ENCODE measurements at places on chromosomes 5 and 9.
A peak's percentile ranks its signal among the peaks of the same experiment; 100 is the strongest.

- no peak for DNase-seq
Measured at GRCh38 chr9:108184941-108185340, 670.8 kb downstream of the ACTL7B start.

DNA sequence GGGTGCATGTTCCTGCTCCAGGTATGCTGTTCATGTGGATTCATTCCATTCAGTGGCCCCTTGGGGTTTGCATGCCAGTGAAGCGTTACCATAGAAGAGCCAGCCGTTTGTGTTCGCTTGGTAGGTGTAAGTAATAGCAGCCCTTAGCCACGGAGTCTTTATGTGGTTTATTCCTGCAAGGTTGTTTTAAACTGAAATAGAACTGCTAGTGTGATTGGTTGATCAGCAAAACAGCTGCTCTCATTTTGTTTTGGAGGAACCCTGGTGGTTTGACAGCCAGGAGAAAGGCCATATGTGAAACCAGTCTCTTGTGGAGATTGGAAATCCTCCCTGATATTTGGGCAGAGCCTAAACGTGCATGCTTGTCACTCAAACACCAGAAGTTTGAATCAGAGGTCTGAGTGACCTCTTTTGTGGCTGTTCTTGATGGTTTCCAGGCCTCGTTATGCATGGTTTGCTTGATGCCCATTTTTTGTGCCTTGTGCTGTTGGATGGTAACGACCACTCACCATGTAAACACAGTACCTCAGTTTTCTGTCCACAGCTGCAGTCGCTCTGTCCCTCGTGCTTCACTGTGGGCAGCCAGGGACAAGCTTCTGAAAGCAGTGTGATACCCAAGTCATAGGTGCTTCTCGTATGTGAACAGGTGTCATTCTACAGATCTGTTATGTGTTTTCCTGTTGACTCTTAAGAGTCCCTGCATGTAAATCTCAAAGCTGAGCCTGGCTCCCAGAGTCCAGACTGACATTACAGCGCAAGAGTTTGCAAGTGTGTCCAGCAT, 58.3 kb upstream of the NXNL2 start:
- DNase-seq, result no peak

- DNase-seq, result no peak
Measured at GRCh38 chr9:133647765-133648469, 11.8 kb downstream of the DBH start.

GRCh38 chr9:121362813-121363621, 7.0 kb downstream of the STOM start:
- DNase-seq, result no peak

- DNase-seq, result no peak
Measured at GRCh38 chr9:108444400-108445358, 411.1 kb downstream of the ACTL7B start.

- no peak for DNase-seq
Measured at GRCh38 chr9:116394070-116394469, 240.5 kb downstream of the PAPPA start.

DNA sequence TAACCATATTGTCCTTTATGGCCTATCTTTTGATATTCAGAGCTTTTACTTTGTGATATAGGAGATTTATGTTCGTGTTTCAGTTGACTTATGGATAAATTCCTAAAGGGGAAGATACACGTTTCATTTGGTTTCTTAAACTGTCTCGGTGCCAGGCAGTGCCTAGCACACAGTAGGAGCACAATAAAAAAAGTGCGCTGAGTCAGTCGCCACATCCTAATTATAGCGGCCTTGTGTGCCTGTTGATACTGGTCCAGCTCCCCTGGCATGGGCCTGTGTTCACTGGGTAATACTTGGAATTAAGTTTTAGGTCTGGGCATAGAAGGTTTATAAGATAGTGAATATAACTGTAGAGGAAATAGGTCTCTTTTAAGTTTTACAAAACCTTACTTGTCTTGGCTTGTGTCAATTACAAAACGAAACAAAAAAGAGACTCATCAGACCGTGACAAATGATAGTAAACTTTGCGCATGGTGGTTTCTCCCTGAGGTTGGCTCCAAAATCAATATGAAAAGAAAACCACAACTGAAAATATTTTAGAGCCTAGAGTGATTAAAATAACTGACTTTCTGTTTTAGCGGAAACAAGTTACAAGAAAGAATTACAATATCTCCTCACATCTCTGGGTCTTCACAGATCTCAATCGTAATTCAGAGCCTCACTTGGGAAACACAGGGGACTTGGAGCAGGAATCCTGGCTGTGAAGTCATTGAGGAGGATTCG, 84.8 kb downstream of the MVB12B start:
- no peak for DNase-seq

- no peak for DNase-seq
Measured at GRCh38 chr5:131619102-131619501, 15.9 kb downstream of the RAPGEF6 start.

GRCh38 chr9:19913151-19913550, 124.3 kb upstream of the SLC24A2 start:
- no peak for DNase-seq

DNA sequence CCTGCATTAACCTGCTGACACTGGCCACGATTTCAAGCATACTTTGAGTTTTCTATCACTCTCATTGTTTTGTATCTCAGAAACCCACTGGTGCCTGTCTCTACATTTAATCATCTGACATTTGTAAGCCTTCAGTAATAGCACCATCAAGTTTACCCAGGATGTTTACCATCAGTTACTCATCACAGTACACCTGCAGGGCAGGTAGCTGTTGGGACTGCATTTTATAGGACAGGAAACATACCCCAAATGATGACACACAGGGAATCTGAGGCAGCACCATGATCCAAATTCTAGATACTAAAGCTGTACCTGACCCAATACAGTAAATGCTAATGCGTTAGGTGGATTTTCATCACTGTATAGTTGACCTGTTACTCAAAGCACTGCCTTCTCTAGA, 114.2 kb downstream of the FEM1C start:
- no peak for DNase-seq

DNA sequence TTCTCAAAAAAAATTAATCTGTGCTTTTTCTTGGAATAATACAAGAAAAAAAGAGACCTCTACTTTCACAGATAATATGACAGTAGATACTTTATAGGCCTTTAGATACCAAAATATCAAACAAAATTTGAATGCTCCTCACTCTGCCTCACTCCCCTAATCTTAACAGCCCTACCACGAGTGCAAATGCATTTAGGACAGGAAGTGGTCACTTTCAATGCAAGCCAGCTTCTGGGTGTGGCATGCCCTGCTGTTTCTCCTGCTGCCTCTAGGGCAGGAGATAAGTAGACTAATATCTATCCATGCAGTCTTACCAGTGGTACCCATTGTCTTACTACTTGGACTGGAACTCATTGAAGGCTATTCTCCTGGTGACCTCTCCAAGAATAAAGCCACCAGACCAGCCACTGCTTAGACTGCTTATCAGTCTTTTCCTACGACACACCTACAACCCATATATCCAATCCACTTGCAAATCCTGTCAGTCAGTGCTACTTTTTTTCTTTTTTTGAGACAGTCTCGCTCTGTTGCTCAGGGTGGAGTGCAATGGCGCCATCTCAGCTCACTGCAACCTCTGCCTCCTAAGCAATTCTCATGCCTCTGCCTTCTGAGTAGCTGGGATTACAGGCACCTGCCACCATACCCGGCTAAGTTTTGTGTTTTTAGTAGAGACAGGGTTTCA, 23.0 kb downstream of the FRRS1L start:
- no peak for DNase-seq

DNA sequence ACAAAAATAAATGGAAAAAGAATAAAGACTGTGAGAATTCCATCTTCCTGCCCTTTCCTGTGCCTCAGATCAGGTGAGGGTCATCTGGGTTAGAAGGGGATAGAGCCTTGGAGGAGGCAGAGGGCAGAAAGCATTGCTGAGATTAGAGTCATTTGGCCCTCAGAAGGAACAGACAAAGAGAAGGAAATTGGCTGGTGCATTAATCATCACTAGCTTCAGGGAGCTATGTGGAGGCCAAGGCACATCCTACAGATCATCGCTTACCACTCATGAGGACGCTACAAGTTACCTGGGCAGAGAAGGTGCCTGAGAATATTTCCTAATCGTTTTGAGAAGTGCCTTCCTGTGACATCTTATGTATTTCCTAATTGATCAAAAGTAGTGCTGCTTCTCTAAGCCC, 74.5 kb downstream of the C7 start:
- no peak for DNase-seq

GRCh38 chr5:176870110-176870591, 29.0 kb downstream of the HK3 start:
- DNase-seq, result no peak

DNA sequence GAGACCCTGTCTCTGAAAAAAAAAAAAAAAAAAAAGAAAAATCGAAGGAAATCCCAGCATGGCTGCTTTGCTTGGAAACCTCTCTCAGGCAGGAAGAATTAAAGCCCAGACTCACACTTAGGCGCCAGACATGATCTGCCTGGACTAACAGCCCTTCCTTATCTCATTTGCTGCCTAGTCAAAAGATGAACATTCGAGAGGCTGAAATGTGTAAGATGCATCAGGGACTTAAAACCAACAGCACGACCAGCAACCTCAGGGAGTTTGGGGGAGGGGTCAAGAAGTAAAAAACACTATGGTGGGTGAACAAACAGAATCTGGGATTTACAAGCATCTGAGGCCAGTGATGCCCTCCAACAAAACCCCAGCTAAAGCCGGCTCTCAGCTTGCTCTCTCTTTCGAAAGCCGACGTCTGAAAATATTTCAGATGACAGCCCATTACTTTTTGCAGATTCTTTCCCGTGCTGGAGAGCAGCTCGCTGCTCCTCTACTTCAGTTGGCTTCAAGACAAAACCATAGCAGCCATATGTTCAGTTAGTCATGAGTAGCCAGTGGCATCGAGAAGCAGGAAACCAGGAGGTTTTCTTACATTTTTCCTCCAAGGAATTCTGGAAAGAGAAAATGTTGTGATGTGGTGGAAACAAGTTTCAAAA, 249.9 kb downstream of the MARCHF11 start:
- no peak for DNase-seq

GRCh38 chr5:157108976-157109375, at the start of gene HAVCR2:
HAVCR2 (minus strand) TSS chr5:157109044; CDS start chr5:157108983, 61 bp downstream.
- DNase-seq, result peak; percentile 8

DNA sequence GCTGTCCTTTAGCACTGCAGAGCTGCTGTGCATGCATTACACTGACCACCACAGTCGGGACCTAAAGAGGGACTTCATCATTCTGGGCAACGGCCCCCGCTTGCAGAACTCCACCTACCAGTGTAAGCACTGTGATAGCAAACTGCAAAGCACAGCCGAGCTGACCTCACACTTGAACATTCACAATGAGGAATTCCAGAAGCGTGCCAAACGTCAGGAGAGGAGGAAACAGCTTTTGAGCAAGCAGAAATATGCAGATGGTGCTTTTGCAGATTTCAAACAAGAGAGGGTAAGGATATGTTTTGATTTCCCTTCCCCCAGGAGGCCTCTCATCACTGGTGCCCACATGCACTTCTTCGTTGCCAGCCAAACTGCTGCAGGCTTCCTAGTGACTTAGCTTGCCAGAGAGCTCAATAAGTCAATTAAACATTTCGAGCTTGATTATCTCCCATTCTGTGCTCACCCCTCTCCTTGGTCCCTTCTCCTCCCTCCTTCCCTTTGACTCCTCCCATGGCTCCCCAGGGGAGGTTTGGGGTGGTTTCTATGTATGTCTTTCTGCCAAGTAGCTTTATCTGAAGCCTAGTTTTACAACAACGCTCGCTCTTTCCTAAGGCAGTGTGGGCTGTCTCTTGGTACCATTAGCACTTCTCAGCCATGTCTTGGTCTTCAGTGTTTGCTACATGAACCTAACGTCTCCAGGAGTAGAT, 66.7 kb downstream of the ZNF462 start:
- DNase-seq, result no peak

- DNase-seq, result no peak
Measured at GRCh38 chr5:96487859-96488258, 54.8 kb upstream of the PCSK1 start.

GRCh38 chr9:131999692-132000551, 79.7 kb downstream of the MED27 start:
- DNase-seq, result no peak

- DNase-seq, result no peak
Measured at GRCh38 chr9:22208846-22209585, 199.9 kb upstream of the CDKN2B start.

GRCh38 chr5:74250304-74251102, 390.0 kb downstream of the ENC1 start:
- DNase-seq, result no peak

DNA sequence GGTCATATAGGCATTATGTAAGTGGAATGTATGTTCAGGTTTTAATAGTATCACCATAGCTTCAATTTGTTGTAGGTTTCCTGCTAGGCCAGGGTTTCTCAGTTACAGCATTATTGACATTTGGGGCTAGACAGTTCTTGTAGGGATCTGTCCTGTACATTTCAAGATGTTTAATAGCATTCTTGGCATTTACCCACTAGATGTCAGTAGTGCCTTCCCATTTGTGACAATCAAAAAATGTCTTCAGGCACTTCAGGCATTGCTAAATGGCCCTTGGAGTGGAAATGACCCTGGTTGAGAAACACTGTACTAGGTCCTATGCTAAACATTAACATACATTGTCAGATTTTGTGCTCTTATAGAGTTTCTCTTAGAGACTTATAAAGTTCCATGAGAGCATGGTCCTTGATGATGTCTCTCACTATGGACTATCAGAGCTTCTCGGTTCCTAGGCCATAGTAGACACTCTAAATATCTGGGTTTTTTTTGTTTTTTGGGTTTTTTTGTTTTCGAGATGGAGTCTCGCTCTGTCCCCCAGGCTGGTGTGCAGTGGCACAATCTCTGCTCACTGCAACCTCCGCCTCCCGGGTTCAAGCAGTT, 1.4 kb downstream of the KIF20A start:
- no peak for DNase-seq

GRCh38 chr9:134377976-134378375, 51.7 kb downstream of the RXRA start:
- no peak for DNase-seq

DNA sequence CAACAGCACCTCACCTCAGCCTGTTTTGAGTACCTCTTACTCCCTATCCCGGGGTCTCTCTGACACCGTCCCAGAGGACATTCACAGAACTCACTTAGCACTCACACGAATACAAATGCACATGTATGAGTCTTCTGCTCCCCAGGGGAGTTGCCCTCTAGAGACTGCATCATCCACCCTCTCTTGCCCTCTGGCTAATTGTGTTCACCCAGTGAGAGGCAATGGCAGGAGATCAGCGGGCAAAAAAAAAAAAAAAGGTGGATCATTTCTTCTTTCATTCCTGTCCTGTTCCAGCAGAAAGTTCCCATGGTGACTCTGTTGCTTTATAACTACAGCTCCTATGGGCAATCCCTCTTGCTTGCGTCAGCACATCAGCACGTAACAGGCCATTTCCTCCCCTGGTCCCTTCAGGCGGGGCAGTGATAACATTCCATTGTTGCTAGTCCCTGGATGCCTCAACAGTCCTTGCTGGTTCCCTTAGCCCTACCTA, 23.5 kb upstream of the SNX2 start:
- DNase-seq, result no peak

- no peak for DNase-seq
Measured at GRCh38 chr5:89351975-89352374, 469.0 kb upstream of the MEF2C start.

- no peak for DNase-seq
Measured at GRCh38 chr5:90477073-90477472, 2.4 kb downstream of the POLR3G start.

GRCh38 chr5:20559845-20560244, 571.8 kb upstream of the CDH18 start:
- DNase-seq, result no peak

GRCh38 chr5:32147236-32147635, 26.9 kb downstream of the GOLPH3 start:
- DNase-seq, result no peak
